Uterus (tissue), 4 donors: ENCODE measurements at places on chromosomes 12 and 14. TPM values are rescaled to one million over a fixed set of nuclear protein-coding genes. Genes with fewer than 3 reads are reported as not detected.
A peak's percentile ranks its signal among the peaks of the same experiment; 100 is the strongest.

Gene CIDEB
- 1.3 TPM for total RNA-seq

Gene SLC17A8
- total RNA-seq = 1.1 TPM

Gene NTN4
- total RNA-seq = 86.8 TPM

Gene CPNE6
- total RNA-seq = not detected

Gene TAS2R46
- total RNA-seq = 8.7 TPM

DNA sequence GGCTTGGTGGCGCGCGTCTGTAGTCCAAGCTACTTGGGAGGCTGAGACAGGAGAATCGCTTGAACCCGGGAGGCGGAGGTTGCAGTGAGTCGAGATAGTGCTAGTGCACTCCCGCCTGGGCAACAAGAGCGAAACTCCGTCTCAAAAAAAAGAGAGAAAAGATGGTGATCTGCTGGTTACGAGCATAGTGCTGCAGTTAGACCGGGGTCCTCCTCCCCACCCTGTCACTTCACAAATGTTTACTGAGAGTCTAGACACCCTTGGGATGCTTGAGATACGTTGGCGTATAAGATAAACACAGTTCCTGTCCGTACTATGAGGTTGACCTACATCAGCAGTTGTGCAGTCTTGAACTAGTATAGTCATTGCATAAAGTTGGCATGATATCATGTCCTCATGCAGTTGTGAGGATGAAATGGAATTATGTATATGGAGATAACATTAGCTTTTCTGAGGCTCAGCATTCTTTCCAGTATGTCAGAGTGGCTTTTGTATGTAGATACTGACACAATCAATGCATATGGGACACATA, 787 bp downstream of the ACAD10 start:
- H3K36me3 ChIP-seq = no peaks in the 10 kb centered on the region
- no peaks in the 10 kb centered on the region for H3K4me1 ChIP-seq

GRCh38 chr14:89566644-89567415, 149.8 kb upstream of the FOXN3 start:
- no peak for DNase-seq
- no peak overlapping the region for H3K27ac ChIP-seq
- no peaks in the 10 kb centered on the region for H3K27me3 ChIP-seq
- no peaks in the 10 kb centered on the region for H3K36me3 ChIP-seq

DNA sequence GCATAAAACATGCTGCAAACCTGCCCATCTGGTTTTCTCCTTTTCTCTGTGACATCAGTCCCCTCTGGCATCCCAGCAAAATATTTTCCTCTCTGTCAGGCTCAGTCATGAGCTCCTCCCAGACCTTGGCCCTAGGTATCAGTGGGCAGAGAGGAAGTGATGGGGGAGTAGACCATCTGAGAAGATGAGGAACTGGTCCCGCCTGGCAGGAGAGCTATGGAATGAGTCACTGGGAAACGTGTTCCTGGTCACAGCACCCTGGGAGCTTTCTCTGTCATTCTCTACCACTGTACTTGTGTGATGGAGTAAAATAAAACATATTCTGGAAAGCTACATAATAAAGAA, 5.0 kb upstream of the SRSF9 start:
- no peaks in the 10 kb centered on the region for H3K36me3 ChIP-seq
- DNase-seq = peak; percentile 35
- peak overlapping the region; percentile 25 for H3K27ac ChIP-seq
- no peak overlapping the region for H3K4me3 ChIP-seq

GRCh38 chr14:95784137-95784536, 70.2 kb upstream of the TCL1A start:
- no peak overlapping the region for H3K4me3 ChIP-seq
- no peaks in the 10 kb centered on the region for H3K27me3 ChIP-seq
- no peak for DNase-seq
- no peak overlapping the region for H3K27ac ChIP-seq
- no peaks in the 10 kb centered on the region for H3K4me1 ChIP-seq
- H3K36me3 ChIP-seq = no peaks in the 10 kb centered on the region

DNA sequence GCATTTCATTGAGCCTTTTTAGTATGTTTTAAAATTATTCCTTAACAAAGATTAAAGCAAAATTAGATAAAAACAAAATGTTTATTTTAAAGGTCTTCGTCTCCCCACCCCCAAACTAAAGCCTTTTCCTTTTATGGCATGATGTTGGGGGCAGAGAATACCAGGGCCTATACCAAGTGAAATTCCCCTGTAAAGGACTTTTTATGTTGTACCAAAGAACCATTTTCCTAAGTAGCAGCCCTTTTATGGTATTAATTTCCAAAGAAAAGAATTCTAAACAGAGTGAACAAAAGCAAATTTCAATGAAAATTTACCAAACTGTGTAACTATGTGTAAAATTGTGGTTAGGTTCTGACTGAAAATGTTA, 71.9 kb upstream of the GNPNAT1 start:
- DNase-seq = no peak
- H3K4me1 ChIP-seq = no peaks in the 10 kb centered on the region
- H3K27me3 ChIP-seq = no peaks in the 10 kb centered on the region
- peak overlapping the region; percentile 41 for H3K27ac ChIP-seq
- no peaks in the 10 kb centered on the region for H3K36me3 ChIP-seq

DNA sequence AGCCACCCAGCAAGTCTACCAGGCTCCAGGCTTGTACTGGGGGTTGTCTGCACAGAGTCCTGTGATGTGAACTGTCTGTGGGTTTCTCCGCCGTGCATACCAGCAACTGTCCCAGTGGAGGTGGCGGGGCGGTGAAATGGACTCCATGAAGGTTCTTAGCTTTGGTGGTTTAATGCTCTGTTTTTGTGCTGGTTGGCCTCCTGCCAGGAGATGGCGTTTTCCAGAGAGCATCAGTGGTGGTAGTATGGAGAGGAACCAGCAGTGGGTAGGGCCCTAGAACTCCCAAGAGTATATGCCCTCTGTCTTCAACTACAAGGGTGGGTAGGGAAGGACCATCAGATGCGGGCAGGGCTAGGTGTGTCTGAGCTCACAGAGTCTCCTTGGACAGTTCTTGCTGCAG, 303.8 kb downstream of the TMEM121 start:
- H3K4me1 ChIP-seq = no peaks in the 10 kb centered on the region
- no peaks in the 10 kb centered on the region for H3K36me3 ChIP-seq
- DNase-seq = no peak
- no peak overlapping the region for H3K4me3 ChIP-seq

Gene CSRP2
- 14.1 TPM for total RNA-seq

DNA sequence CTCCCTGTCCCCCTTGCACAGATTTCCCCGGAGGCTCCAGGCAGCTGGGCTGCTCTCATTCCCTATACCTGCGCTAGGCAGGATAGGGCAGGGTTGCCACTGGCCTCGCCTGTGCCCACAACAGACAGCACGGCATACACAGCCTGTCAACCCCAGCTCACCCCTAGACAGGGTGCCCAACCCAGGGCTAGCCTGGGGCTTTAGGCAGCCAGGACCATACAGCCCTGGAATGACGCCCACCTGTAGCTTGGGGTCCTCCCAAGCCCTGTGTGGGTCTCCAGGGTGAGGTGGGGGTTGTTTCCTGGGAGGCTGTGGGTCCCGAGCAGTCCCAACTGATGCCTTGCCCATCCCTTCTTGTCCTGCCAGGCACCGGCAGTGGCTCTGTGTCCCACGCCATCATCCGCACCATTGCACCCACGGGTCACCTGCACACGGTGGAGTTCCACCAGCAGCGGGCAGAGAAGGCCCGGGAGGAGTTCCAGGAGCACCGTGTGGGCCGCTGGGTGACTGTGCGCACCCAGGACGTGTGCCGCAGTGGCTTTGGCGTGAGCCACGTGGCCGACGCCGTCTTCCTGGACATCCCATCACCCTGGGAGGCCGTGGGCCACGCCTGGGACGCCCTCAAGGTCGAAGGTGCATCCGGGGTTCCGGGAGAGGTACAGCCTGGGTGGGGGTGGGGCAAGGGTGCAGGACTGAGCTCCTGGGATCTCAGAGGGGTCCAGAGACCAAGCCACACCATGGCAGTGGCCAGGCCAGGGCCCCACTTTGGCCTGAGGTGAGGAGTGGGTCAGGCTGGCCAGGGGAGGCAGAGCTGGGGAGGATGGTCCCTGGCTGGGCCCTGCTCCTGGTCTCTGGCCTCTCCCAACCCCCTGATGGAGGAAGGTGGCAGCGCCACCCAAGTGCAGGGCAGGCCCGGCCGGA, 3.5 kb downstream of the TRMT61A start:
- no peaks in the 10 kb centered on the region for H3K27me3 ChIP-seq
- peak; percentile 22 for DNase-seq
- H3K4me1 ChIP-seq = no peaks in the 10 kb centered on the region
- H3K27ac ChIP-seq = peak overlapping the region; percentile 89

DNA sequence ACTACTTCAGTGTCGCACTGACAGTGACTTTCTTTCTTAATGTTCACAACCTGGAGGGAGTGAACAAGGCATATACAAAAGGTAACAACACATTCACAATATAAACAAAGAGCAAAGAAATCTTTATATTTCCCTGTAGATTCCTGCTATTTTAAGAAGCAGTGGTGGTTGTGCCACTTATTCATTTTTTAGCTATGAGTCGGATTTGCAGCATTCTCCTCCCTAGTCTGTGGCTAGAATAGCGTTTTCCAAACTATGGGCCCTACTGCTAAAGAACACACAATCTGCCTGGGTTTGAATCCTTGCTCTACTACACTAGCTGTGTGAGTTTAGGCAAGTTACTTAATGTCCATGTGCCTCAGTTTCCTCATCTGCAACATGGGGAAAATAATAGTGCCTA, 18.6 kb upstream of the MDM1 start:
- H3K27me3 ChIP-seq = no peaks in the 10 kb centered on the region
- no peak for DNase-seq
- H3K36me3 ChIP-seq = no peaks in the 10 kb centered on the region
- H3K27ac ChIP-seq = no peak overlapping the region
- H3K4me1 ChIP-seq = no peaks in the 10 kb centered on the region
- H3K4me3 ChIP-seq = no peak overlapping the region

Gene DLGAP5
- not detected for total RNA-seq

Gene PGF
- 9.5 TPM for total RNA-seq
